Activated naive CD8-positive, alpha-beta T cell treated with anti-CD3 and anti-CD28 coated beads, Interleukin-2, amount 50 U/mL, for 24 hours (primary cell): ENCODE measurements at places on chromosomes 16 and 17.

- DNase-seq: no peak
Observed at GRCh38 chr17:27239046-27239445, 54.9 kb upstream of the WSB1 start.

DNA sequence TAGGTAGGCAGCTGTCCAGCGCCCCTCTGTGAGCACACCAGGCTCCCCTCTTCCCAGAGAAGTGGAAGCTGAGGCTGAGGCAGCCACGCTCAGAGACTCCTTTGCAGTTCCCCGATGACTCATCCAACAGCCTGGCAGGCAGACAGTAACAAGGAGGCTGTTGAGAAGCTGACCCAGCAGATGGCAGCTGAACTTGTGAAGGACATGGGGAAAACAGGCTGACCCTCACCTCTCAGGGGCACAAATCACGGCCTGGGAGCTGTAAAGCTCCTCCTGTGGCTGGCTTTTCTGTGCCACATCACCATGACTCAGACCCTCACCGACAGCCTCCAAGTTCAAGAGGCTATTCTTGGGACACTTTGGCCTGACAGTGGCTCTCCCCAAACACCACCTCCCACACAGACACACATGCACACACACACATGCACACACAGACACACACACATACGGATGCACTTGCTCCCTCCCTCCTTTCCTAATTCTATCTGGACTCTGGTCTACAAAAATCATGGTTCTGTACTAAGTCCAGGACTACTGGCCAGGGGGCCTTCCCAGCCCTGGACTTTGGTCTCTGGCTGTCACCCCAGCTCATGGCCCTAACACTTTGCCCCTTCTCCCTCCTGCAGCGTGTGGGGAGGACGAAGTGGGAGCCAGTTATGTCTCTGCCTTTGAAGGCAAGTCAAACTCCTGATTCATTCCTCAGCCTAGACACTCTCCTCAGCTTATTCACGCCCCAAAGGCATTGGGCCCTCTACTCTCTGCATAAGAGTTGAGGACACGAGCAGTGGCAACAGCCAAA is 23.2 kb downstream of the MAP3K14 start:
- DNase-seq: no peak

GRCh38 chr17:54085934-54086333 is 263.2 kb downstream of the KIF2B start:
- DNase-seq: no peak

DNA sequence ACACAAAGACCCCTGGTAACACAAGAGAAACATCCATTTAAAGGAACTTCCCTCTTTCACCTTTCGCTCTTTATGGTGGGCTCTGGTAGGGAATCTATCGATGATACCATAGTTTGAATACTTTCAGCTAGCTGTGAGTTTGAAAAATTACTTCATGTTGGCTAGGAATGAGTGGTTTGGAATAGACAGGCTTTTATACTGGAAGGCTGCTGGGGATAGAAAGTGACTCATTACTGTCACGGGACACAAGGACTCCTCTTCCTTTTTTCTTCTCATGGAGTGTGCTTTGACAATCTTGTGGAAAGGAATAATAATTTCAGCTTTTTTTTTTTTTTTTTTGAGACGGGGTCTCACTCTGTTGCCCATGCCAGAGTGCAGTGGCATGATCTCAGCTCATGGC is 76.9 kb downstream of the CYB561 start:
- no peak for DNase-seq

- no peak for DNase-seq
Observed at GRCh38 chr16:63442246-63442645, 1406.0 kb upstream of the CDH8 start.

- DNase-seq: no peak
Observed at GRCh38 chr16:3348547-3349167, 7.0 kb upstream of the OR2C1 start.

- no peak for DNase-seq
Observed at GRCh38 chr16:54027995-54028394, 258.6 kb downstream of the IRX3 start.

- DNase-seq: no peak
Observed at GRCh38 chr17:20206591-20206990, 197.4 kb downstream of the SPECC1 start.

DNA sequence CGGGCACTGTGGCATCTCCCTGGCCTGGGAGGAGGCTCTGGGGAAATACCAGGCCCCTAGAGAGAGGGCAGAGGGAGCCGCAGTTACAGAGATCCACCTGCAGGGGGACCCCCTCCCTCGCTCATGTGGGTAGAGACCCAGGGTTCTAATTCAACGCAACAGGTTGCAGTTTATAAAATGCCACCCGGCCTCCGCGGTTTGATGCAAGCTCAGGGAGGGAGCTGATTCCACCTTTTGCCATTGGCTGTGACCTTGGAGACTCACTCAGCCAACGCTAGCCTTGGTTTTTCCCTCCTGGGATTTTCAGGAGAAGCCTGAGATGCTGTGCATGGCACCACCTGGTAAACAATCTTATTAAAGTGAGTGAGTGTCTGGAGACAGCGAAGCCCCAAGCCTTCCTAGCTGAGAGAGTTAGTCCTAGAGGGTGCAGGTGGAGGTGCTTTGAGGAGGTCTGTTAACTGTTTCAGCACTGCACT is 12.1 kb downstream of the TTLL6 start:
- peak; percentile 78 for DNase-seq

GRCh38 chr16:11801481-11802021 is 4.5 kb upstream of the ZC3H7A start:
- DNase-seq: no peak

DNA sequence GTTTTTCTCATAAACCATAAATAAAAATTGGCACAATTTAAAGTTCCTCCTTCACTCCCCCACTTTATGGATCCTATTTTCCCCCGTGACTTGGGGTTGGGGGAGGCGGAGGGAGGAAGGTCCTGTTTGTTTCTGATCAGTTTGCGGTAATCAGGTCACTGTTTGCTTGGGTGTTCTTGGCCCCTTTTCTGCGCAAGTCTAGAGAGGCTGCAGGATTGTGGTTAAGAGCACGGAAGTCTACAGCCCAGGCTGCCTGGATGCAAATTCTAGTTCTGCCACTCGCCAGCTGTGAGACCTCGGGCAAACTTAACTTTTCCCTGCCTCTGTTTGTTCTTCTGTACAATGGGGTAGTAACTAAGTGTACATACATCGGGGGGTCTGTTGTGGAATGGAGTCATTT is 12.1 kb downstream of the ATP2C2 start:
- no peak for DNase-seq
